ENCODE measurements at places on chromosomes 7 and 10.

DNA sequence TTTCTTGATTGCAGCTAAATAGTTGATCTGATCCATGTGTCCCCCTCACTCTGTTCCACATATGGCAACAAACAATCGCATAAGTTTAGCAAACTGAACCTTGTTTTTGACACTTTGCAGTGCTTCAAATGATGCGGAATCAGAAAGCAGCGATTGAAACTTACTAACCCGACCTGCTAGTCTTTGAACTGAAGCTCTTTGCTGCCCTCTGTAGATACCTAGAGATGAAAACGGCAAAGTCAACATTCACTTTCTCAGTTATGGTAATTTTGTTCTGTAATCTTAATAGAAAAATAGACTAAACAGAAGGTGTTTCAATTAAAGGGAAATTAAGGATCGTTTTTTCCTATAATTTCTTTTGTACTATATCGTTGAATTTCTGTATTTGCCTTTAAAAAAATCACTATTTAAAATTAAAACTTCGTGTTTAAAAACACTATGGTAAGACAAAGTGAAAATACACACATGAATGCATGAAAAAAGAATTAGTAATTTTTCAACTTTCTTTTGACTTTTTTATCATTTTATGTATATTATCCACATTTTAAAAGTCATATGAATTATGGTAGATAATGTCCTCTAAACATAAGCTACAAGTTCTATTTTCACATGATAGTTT lies 276.5 kb downstream of the MAGI2 start:
- peak; percentile 14 for DNase-seq

- DNase-seq, result no peak
Measured at GRCh38 chr7:30553141-30553540, 41.5 kb upstream of the GARS1 start.

- DNase-seq, result peak; percentile 41
Measured at GRCh38 chr7:158863611-158864506, 7.5 kb downstream of the DYNC2I1 start.

- DNase-seq, result no peak
Measured at GRCh38 chr7:105461518-105461917, 60.6 kb downstream of the PUS7 start.

DNA sequence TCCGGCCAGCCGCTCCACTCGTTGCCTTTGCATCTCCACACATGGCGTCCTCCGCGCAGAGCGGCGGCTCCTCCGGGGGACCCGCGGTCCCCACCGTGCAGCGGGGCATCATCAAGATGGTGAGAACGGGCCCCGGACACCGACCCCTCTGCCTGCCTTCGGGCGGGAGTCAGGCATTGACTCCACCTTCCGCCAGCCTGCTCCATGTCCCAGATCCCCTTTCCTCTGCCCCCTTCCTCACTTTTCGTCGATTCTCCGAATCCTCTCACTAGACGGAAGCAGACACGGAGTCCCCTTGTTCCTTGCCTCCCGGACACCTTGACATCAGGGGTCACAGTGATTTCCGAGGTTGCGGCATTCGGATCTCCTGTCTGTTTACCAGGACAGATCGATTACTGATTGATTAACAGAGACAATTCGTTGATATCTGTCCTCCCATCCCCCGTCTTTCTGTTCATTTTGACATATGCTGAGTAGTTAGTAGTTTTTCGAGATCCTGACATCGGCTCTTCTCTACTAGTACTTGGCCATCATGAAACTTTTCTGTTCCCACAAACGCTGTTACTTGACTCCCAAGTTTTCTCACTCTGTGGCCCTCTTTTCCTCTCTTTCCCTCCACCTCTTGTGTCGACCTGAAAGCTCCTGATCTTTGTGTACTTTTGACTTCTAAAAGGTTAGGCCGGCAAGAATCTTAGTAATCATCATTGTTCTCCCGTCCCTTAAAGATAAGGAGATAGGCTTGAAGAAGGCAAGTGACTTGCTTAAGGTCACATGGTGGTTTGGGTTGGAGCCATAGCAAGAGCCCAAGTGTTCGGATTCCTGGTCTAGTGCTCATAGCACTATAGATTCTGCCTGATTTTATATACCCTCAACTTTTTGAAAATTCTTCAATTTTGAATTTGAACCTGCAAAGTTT lies 597 bp downstream of the SND1 start:
- no peak for DNase-seq

- no peak for DNase-seq
Measured at GRCh38 chr7:24521917-24522623, 51.2 kb upstream of the PALS2 start.

GRCh38 chr7:123271856-123272255 lies 72.1 kb upstream of the SLC13A1 start:
- DNase-seq, result no peak

GRCh38 chr7:148858489-148858888 lies 25.6 kb downstream of the EZH2 start:
- no peak for DNase-seq

GRCh38 chr7:128189231-128189930 lies 51.7 kb upstream of the LEP start:
- no peak for DNase-seq

DNA sequence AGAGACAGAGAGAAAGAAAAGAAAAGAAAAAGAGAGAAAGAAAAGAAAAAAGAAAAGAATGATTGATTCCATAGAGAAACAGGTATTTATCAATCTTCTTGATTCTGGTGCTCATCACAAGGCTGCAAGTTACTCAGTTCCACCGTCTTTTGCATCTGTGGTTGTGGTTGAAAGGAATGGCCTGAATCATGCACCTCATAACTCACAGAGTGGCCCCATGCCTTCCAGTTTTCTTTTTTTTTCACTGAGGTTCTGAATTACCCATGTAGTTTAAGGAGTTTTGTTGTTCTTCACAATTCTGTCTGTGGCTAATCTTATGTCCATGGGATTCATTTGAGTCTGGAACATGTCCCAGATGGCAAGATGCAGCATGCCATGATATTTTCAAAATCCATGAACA lies 156.0 kb downstream of the ZNF33B start:
- no peak for DNase-seq

GRCh38 chr10:122141821-122142640 lies 129.1 kb upstream of the BTBD16 start:
- DNase-seq, result no peak

- DNase-seq, result no peak
Measured at GRCh38 chr10:50347394-50347802, 96.1 kb upstream of the ASAH2 start.

DNA sequence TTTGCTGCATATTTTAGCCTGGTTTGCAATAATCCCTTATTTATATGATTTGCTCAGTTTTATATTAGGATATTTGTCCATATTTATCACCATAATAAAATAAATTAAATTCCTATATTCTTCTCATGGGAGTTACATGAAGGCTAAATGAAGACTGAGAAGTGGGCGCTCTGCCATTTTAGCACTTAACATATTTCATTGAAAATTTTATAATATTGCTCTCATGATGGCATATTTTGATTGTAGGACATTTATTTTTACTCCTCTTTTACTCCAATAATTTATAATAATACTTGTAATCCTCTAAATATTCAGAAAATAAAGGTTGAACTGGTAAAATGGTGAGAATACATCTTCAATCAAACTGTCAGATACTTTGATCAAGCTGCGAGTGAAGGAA lies 99.8 kb upstream of the SEMA3A start:
- DNase-seq, result no peak

GRCh38 chr10:22683140-22683389 lies 31.3 kb downstream of the PIP4K2A start:
- DNase-seq, result no peak

DNA sequence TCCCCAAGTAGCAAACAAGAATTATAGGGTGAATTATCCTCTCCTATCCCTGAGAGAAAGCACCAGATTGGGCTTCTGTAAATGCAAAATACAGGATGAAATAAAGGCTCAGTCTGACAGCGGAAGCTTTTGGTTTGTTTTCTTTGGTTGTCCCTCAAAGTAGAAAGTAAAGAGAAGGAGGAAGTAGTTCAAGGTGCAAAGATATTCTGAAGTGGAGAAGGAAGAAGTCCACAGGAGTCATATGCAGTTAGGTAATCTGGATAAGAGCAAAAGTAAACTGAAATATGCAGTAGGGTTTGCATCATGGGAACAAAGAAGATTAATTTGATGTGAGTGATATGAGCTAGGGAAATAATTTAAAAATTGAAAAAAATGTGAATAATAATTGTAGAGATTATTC lies 1071.9 kb downstream of the CNTNAP2 start:
- DNase-seq, result no peak
